ENCODE measurements at places on chromosomes 6 and 20.

GRCh38 chr6:140079328-140079727 lies 704.9 kb upstream of the CITED2 start:
- DNase-seq: no peak

- no peak for DNase-seq
Measured at GRCh38 chr6:43504756-43505593, 5.2 kb downstream of the LRRC73 start.

GRCh38 chr20:50133041-50133440 lies 20.1 kb upstream of the UBE2V1 start:
- DNase-seq: no peak

DNA sequence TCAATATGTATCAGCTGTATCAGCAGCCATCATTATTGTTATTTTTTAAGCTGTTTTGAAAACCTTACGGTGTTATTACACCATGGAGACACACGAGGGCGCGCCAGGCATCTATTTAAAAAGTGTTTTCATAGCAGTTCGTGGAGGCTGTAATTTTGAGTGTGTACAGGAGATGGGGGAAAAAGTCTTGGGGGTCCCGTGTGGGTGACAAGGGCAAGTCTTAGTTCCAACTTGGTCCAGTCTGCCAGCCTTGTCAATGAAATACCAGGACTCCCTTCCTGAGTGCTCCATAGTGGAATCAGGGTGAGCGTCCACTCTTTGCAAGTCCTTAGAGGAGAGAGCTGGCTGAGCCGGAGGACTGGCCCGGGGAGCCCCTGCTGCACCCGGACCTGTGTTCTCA lies 43.3 kb downstream of the SLC2A10 start:
- peak; percentile 36 for DNase-seq
